ENCODE measurements at places on chromosomes 1 and 21.

- DNase-seq: no peak
Measured at GRCh38 chr21:15592271-15592860, 137.4 kb upstream of the USP25 start.

DNA sequence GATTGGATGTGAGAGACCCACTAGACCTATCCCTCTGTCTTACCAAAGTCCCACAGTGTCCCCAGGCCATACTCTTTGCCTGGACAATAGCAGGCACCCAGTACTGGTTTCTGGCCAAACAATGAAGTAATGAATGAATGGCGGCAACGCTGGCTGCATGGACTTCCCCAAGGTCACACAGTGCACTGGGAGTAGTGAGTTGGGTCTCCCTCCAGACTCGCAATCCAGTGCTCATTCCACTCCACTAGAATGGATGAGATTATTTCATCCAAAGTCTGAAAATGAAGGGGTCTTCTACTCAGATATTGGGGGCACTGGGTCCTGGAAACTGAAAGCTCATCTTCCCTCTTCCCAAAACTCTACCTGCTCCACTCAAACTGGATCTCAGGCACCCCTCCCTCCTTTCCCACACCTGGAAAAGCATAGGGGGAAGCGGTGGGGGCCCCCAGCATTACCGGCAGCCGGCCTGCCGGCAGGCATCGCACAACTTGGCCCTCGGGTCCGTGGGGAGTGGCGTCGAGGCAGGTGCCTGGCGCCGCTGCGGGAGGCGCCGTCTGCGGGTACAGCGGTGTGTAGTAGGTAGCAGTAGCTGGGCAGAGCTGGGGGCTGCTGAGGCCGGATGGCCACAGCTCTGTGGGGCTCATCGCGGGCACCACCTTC, 816 bp downstream of the E2F2 start:
- DNase-seq: no peak

DNA sequence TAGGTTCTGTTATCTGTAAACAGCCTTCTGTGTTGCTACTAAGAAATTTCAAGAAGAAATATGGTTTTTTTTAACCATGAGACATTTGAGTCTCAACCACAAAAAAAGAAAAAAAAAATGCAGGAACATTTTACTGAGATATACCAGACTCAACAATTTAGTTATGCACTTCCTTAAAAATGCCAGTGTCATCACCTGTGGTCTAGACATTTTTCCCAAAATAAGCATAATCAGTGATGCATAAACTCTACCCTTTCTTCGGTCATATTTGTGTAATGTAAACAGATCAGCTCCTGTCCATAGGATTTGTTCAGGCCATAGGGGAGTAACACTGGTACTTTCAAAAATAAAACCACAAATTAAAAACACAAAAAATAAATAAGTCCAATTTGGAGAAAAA, 122.6 kb upstream of the TNFSF4 start:
- DNase-seq: no peak

GRCh38 chr1:200496937-200497336, 87.1 kb upstream of the ZNF281 start:
- no peak for DNase-seq

- no peak for DNase-seq
Measured at GRCh38 chr1:65221638-65222339, 73.8 kb downstream of the AK4 start.

GRCh38 chr1:207781312-207781711, 29.5 kb downstream of the CD46 start:
- no peak for DNase-seq

DNA sequence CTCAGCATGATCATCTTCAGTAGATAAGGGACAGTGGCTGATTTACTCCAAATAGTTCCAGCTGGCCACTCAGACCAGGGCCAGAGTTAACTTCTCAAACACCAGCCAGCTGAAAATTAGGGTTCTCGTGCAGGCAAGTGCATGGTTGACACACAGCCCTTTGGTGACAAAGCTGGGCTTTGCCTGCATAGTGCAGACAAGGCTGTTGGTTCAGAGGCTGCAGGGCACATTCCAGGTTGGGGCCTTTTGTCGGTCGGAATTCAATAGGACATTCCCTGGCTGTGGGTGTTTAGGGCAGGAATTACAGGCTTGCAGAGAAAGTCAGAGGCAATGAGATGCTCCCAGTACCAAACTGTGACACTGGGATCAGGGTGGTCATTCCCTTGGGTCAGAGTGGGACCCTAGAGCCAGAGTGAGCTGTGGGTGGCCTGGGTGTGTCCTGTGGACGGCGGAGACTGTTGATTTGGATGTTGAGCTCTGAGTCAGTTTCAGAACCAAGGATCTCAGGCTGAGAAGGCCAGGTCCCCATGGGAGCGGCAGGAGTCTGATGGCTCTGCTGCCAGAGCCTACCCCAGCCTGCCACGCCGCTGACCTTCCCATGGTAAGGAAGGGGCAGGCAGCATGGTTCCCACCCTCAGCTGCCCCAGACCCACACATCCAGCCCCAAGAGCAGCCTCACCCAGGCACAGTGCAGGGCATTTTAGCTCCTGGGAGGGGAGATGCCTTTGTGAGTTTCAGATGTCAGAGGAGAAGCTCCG, 56.2 kb downstream of the STUM start:
- no peak for DNase-seq
